ENCODE measurements at places on chromosomes 6 and 20.

DNA sequence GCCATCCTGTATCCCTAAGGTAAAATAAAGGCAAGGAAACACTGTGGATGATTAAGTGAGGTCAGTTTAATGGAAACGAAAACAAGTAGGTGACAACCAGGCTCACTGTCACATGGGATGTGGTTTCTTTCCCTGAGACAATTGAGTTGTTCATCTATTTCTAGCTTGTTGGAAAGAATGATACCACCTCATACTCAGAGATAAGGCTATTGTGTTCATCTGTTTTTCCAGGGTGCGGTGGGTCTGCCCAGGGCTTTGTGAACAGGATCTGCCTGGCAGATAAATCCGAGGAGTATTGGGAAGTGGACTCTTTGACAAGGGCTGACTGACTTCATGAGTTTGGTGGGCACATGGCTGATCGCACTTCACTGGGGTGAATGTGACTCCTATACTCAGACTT, 80.8 kb upstream of the TIAM2 start:
- DNase-seq, result no peak

- DNase-seq, result no peak
Measured at GRCh38 chr6:168031411-168031971, 34.0 kb downstream of the KIF25 start.

DNA sequence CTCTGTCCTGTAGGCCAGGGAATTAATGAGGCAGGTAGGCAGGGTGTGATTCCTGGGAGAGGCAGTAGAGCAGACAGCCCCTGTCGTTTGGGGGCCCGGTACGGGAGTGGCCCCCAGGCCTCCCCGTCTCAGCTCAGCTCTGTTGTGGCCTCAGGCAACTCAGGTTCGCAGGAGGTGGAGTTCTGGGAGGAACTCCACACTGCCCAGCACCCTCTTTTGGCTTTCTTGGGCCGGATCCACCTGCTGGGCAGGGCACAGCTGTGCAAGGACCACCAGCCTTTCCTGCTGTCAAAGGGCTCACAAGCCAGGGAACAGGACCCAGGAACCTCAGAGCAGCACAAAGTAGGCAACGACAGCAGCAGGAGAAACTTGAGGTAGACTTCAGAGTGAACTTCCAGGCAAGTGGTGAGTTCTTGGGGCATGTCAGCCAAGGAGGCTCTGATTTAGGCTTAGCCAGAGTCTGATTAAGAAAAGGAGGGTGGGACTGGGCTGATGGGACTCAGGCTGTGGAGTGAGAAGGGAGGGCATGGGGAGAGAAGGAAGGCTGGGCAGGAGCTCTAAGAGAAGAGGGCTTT, 36.9 kb downstream of the RAB44 start:
- no peak for DNase-seq

DNA sequence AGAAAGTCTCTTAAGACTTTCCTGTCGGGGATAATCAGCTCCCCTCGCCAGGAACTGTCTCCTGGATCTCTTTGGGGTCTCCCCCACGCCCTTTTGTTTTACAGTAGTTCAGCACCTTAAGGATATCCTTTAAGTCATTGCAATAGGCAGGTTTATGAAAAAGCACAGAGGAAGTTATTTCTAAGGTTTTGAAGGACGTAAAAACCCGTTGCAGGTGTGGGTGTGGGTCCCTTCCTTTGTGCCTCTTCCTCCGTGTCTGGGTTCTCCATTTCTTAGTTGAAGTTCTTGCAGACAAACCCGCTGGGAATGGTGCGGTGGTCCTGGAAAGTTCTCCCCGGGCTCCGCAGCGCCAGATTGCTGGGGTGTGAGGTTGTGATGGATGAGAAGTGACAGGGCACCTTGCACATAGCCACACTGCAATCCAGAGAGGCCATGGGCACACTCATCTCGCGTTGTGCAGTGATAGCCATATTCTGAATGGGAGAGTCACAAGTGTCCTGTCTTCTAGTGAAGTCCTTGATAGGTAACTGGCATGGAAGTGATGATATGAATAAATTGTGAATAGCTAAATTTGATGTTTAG, 65.2 kb downstream of the GTF2H5 start:
- DNase-seq, result peak; percentile 51

- DNase-seq, result no peak
Measured at GRCh38 chr6:1552296-1552761, 57.4 kb upstream of the FOXC1 start.

DNA sequence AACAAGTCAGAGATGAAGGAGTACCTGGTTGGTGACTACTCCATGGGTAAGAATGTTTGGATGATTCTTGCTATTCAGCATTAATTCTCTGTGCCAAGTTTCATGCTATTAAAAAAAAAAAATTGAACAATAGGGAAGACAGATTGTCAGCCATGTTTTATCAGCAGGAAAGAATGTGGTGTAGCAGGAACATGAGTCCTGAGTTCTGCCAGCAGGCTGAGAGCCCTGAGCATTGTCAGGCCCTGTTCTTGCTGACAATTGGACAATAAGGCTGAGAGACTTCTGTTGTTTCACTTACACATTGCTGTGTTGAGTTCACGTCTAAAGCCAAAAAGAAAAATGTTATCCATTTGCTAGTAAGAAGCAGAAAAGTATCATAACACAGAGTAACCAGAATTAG, 70.4 kb upstream of the SMIM28 start:
- no peak for DNase-seq

DNA sequence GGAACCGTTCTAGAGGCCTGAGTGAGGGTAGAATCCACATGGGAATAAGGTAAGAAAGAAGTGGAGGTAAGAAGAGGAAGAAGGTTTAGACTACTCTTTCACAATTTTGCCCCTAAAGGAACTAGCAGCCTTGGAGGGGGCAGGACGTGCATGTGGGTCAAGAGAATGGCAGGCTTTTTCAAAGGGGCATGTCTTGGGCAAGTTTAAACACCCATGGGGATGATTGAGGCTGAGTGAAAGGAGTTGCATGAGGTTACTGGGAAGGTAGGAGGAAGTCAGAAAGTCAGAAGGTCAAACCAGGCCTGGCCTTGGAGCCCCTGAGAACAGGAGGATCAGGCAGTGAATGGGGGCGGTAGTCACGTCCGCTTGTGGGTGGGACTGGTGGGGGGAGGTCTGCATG, 10.2 kb downstream of the ADA start:
- DNase-seq, result no peak

- DNase-seq, result no peak
Measured at GRCh38 chr6:89984926-89985750, 90.9 kb downstream of the GJA10 start.

GRCh38 chr6:144353871-144354314, 68.8 kb downstream of the UTRN start:
- no peak for DNase-seq

DNA sequence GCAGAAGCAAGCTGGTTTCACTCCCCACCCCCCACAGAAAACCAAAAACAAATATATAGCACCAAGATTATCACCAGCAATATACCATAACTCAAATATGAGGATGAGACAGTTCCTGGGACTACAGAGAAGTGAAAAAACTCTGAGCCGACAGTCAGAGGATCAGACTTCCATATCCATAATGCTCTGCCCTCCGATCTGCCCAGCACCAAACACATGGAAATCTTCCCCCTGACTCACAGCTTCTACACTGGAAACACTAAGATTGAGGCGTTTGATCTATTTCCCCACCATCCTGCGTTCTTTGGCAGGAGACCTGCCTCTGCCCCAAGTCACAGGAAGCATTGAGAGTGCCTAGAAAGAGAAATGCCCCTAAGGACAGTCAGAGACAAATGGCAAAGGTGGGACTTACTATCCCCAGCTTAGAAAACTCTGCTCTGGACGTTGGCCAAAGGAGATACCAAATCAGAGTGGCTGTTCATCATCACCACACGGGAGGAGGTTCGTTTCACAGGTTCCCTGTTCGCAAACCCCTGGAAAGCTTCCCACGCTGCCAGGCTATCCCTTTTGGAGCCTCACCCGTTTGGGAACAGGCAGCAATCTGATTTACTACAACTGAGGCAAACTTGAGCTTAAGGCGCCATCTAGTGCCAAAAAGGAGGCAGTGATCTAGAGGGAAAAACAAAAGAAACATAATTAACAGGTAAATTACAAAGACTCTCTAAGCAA, 48.7 kb upstream of the SRSF6 start:
- DNase-seq, result peak; percentile 2

DNA sequence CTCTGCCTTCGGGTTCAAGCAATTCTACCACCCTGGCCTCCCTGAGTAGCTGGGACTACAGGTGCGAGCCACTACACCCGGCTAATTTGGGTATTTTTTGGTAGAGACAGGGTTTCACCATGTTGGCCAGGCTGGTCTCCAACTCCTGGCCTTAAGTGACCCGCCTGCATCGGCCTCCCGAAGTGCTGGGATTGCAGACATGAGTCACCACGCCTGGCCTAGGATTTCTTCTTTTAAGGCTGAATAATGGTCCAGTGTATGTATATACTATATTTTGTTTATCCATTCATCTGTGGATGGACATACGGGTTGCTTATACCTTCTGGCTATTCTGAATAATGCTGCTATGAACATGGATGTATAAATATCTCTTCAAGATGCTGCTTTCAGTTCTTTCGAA, 17.1 kb downstream of the RIOK1 start:
- DNase-seq, result no peak

GRCh38 chr20:62624325-62624690, 18.0 kb upstream of the SLCO4A1 start:
- DNase-seq, result no peak

DNA sequence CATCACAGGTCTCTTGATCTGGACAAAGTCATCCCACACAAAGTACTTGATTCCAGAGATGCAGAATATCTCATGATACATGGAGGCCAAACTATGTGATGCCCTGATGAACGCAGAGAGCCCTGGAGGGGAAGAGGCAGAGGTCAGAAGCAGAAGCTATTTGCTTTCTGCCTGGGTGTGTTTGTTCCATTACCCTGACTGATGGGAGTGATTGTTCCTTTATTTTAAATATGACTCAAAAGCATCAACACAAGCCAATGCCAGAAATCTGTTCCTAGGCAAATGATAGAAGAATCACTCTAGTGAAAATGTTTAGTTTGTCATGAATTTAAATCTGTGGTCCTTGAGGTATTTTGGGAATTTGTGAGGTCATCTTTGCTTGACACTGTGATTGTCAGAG, 54.7 kb upstream of the GGTLC1 start:
- DNase-seq, result no peak
